ENCODE measurements at places on chromosomes 2 and 18. TPM values are rescaled to one million over a fixed set of nuclear protein-coding genes. Genes with fewer than 3 reads are reported as not detected.

The KHK gene
- 9.0 TPM for total RNA-seq

The RBKS gene
- total RNA-seq, result 4.1 TPM

The NT5C1B gene
- not detected for total RNA-seq

The LBH gene
- total RNA-seq, result 2,258 TPM

The EML4 gene
- 39.5 TPM for total RNA-seq

The ONECUT2 gene
- total RNA-seq, result 0.04 TPM

The HOXD10 gene
- not detected for total RNA-seq

The PDE11A gene
- total RNA-seq, result 3.6 TPM

The SP9 gene
- total RNA-seq, result not detected

- H3K36me3 ChIP-seq, result no peaks in the 10 kb centered on the region
- no peaks in the 10 kb centered on the region for H3K27me3 ChIP-seq
- no peak for DNase-seq
- H3K27ac ChIP-seq, result no peak overlapping the region
- no peak overlapping the region for H3K4me3 ChIP-seq
Measured at GRCh38 chr2:234111523-234111922, 61.0 kb downstream of the SPP2 start.

GRCh38 chr2:100237163-100237562 lies 85.1 kb downstream of the LONRF2 start:
- H3K27ac ChIP-seq, result no peak overlapping the region
- no peaks in the 10 kb centered on the region for H3K27me3 ChIP-seq
- DNase-seq, result peak; percentile 55
- no peaks in the 10 kb centered on the region for H3K36me3 ChIP-seq

DNA sequence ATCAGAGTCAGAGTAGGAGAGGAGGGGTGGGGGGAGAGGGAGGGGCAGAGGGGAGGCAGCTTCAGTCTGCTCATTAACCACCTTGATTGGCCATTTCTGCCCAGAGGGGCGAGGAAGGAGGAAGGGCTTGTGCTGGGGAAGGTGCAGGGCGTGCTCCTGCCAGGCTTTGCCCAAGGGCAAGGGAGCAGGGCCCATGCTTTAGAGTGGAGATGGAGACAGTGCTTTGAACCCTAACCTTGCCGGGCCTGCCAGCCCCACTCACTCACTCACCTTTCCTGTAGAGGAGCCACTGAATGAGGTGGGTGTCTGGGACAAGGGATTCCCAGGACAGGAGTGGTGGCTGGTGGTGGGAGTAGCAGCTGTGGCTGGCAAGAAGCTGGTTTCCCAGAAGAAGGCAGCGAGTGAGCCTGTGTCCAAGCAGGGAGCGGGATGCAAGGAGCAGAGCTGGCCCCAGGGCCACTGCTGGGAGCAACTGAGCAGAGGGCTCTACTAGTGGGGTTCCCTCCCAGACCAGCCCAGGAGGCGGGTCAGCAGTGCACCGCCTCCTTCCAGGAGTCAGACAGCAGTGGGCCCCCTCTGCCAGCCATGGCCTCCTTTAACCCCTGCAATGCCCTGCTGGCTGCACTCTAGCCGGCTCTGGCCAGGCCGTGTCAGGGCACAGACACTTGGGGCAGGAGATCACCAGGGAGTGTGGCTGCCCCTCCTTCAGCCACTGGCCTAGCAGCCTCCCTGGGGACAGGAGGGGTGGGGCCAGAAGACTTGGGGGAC lies 3.6 kb upstream of the RUFY4 start:
- H3K4me1 ChIP-seq, result no peaks in the 10 kb centered on the region
- peaks cover 28% of the 10 kb centered on the region for H3K27me3 ChIP-seq

DNA sequence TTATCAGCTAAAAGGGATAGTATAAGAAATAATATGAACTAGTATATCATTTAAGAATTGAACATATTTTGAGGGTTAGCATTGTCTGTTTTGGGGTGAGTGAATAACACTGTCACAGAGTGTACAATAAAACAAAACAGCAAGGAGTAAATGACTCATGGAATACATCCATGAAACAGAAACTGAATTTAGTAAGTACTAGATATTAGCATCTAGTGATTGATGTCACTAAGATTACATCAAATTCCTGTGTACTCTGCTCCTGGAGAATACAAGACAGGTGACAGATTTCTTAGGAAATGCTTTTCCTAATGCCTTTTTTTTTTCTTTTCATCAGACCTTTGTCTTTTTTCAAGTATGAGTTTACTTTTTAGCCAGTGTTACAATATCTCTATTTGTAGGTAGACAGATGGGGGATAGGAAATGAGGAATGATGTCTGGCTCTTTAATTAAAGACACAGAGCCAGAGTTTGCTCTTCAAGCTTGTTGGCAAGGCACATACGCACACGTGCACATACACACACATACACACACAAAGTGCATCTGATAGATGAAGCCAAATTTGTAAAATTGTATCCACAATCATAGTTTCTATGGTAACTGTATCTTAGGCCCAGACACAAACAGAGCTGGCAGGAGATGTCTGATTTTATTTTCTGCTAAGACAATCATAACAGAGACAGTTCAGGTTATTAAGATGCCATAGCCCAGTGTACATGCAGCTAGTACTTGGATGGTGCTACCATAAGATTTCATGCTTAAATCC lies 138.2 kb upstream of the NRP2 start:
- DNase-seq, result no peak
- no peak overlapping the region for H3K4me3 ChIP-seq
- peaks cover 16% of the 10 kb centered on the region for H3K4me1 ChIP-seq

DNA sequence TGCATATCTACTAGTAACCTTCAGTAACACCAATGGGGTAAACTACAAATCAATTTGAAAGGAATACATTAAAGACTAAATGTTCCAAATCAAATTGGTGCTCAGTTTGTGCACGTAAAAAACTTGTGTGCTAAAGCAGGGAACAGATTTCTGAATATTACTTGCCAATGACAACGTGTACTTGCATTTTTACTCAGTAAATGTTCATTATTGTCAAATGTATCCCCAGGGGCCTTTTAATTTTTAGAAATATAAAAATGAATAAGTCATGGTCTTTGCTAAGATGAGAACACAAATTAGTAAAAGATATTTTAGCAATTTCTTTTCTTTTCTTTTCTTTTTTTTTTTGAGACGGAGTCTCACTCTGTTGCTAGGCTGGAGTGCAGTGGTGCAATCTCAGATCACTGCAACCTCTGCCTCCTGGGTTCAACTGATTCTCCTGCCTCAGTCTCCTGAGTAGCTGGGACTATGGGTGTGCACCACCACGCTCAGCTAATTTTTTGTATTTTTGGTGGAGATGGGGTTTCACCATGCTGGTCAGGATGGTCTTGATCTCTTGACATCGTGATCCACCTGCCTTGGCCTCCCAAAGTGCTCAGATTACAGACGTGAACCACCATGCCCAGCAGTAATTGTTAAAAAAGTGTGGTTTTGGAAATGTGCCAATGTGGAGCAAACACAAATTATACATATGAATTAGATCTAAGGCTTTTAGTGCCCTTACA lies 52.6 kb downstream of the PMAIP1 start:
- H3K27me3 ChIP-seq, result no peaks in the 10 kb centered on the region
- no peak for DNase-seq
- H3K4me3 ChIP-seq, result no peak overlapping the region
- peaks cover under 1% of the 10 kb centered on the region for H3K4me1 ChIP-seq
- H3K36me3 ChIP-seq, result no peaks in the 10 kb centered on the region

- H3K36me3 ChIP-seq, result no peaks in the 10 kb centered on the region
- no peak overlapping the region for H3K27ac ChIP-seq
- H3K4me3 ChIP-seq, result no peak overlapping the region
- no peak for DNase-seq
Measured at GRCh38 chr2:169911119-169911518, 83.9 kb downstream of the UBR3 start.

DNA sequence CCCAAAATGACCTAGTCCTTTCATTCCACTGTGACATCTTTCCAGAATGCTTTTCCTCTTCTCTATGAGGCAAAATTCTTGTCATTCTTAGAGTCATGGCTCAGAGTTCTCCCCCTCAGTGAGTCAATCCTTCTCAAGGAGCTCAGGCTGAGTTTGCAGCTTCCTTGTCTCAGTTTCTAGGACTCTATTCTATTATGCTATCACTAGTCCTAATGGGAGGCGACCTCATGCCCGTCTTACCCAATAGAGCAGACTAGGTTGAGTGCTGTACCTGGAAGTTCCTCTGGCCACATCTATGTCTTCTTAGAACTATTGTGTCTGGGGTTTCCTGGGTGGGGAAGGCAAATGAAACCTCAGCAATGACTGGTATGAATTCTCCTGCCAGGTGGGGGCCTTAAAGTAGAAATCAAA lies 51.5 kb downstream of the HAUS1 start:
- no peak overlapping the region for H3K27ac ChIP-seq
- H3K4me3 ChIP-seq, result no peak overlapping the region
- H3K27me3 ChIP-seq, result no peaks in the 10 kb centered on the region
- H3K4me1 ChIP-seq, result peaks cover 13% of the 10 kb centered on the region

DNA sequence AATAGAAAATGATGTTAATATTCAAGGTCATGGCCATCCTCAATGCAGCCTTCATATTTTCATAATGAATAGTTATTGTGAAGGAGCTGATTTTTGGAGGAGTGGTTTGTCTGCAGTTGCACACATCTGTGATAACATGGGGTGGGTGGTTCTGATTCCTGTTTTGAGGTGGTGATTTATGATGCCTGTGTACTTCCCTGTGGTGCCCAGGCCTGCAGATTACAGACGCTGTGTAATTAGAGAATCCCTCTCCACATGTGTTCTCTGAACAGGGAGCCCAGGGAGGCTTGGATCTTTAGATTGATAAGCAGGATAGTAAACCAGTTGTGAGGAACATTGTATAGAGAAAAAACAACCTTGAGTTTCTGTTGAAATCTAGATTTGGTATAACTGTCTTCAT lies 117.5 kb downstream of the AGAP1 start:
- H3K4me3 ChIP-seq, result no peak overlapping the region
- H3K27me3 ChIP-seq, result no peaks in the 10 kb centered on the region

All from cardiac muscle cell (in vitro differentiated cells and primary cell).